Pulmonary artery endothelial cell (primary cell): ENCODE measurements at places on chromosomes 2 and 18.

DNA sequence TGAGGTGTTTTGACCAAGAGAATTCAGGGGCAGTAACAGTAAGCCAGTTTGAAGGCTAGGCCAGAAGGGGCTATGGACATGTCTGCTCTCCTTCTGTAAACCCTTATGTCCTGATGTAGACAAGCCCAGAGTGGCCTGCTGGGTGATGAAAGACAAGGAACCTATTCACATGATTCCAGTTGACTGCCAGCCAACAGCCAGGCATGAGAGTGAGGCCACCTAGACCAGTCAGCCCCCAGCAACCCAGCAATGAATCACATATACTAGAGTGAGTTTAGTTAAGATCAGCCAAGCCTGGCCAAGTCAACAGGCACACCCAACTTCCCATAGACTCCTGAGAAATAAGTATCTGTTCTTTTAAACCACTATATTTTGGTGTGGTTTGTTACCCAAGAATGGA lies 1889.7 kb upstream of the CELF4 start:
- DNase-seq: peak; percentile 50

- no peak for DNase-seq
These were observed 383.5 kb upstream of the LYPD1 start for GRCh38 chr2:133053541-133053940.

DNA sequence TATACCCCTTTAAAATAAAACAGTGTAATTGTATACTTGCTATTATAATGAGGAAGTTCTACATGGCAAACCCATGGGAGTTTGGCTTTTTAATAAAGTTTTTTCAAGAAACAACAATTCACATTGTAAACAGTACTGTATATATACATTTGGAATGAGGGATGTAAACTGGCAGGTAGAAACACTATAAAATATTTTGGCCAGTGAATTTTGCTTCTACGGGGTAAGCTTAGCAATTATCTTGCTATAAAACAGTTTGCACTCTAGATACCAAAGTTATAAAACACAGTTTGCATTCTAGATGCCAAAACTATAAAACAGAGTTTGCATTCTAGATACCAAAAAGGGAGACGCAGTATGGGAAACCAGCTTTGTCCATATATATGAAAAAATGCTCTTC lies 16.6 kb downstream of the THUMPD2 start:
- no peak for DNase-seq

DNA sequence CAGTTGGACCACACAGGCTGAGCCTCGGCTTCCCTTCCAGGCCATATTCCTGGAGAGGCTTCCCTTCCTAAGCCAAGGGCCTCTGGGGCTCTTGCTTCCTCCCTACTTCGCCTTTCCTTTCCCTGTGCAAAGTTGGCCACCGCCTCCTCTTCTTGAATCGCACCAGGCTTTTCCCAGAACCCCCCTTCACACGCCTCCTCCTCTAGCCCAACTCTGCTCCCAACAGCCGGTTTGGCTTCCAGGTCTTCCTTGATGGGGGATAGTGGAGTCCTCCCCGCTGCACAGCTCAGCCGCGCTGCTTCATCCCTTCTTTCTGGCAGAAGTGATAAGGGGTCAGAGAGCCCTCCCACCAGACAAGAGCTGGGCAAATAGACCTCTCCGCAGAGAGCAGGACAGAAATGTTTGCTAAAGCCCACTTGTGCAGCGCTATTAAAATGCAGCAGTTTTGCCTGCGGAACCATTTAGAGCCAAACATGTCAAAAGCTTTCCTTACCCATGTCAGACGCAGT lies 56.4 kb downstream of the SNORC start:
- DNase-seq: no peak

- DNase-seq: no peak
These were observed 113.4 kb downstream of the MC4R start for GRCh38 chr18:60259052-60259681.

DNA sequence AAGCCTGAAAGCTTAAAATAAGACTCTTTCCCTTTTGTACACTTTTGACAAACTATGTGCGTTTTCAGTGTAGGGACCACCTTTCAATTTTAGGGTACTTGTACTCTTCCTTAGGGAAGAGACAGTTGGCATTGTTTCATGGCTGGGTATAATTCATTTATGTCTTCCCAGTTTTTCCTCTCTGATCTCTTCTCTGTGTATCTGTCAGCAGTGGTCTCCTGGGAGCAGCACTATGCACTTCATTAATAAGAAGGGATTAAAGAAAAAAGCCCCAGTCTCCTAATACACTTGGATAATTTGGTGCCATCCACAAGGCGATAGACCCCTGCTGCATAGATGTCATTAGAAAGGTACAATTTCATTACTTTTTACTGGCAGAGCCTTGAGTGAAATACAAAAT lies 12.1 kb downstream of the AQP4 start:
- no peak for DNase-seq

DNA sequence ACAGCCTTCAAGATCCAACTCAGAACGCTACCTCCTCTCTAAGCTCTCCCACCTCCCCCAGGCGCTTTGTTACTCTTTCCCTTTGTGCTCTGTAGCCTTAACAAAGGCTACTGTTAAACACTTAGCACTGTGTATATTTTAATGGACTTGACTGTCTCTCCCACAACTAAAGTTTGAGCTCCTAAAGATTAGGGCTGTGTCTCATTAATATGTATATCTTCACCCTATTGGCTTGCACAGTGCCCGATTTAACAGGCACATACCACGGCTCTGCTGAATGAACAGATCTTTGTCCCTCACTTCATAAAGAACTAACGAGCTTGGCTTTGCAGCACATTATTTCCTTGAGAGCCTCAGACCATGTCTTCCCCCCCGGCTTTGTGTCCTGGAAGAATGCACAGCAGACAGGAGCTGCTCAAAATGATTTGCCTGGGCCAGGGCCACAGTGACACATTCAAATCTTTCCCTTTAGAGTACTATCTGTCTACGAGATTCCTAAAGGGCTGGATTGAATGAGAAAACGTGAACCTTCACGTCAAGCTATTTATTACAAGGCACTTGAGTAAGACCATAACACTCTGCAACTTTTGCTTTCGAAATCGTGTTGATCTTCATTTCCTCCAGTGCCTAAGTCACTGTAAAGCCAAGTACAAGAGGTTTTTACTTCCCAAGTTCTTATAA lies 22.1 kb downstream of the ABHD3 start:
- no peak for DNase-seq

GRCh38 chr2:20595439-20596192 lies 55.3 kb downstream of the HS1BP3 start:
- DNase-seq: no peak

- no peak for DNase-seq
These were observed 118.1 kb upstream of the SLC39A10 start for GRCh38 chr2:195538937-195539336.

- no peak for DNase-seq
These were observed 9.6 kb upstream of the MMADHC start for GRCh38 chr2:149597050-149597667.

DNA sequence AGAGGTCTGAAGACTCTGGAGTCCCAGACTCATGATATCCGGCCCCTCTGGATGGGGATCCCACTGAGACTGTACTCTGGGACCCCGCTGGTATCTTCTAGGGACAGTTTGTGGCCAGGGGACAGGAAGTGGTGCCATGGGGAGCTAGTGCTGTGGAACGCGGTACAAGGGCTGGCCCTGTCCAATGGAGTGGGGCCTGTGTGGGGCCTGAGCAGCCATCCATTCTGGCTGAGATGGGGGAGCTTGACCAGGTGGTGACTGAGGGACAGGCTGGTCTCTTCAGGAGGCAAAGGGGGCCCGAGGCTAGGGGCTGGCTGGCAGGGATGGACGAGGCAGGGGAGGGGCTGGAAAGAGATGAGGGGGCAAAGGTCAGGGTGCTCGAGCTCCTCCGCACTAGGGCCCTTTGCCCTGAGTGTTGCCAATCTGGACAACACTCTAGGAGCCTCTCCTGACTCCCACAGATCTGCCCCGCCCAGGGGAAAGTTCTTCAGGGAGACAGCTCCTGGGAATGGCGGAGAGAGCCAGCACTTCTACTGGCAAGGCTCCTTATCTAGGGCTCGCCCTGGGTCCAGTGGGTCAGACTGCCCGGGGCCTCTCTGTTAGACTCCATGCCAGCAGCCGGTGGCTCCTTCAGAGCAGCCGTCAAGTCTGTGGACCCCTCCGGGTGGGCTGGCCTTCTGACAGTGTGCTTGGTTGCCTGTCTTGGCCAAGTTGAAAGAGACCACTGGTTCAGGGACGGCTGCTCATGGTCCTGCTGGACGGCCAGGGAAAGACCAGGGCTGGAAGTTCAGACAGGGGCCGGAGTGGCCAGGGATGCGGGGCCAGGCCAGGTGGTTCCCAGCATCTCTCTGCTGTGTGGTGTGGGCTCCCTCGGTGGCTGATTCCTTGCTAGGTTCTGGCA lies 12.3 kb downstream of the MALL start:
- DNase-seq: no peak

- DNase-seq: no peak
These were observed 293.2 kb downstream of the ALK start for GRCh38 chr2:29628108-29628745.

- DNase-seq: no peak
These were observed 106.4 kb upstream of the SERTAD2 start for GRCh38 chr2:64760128-64760527.

DNA sequence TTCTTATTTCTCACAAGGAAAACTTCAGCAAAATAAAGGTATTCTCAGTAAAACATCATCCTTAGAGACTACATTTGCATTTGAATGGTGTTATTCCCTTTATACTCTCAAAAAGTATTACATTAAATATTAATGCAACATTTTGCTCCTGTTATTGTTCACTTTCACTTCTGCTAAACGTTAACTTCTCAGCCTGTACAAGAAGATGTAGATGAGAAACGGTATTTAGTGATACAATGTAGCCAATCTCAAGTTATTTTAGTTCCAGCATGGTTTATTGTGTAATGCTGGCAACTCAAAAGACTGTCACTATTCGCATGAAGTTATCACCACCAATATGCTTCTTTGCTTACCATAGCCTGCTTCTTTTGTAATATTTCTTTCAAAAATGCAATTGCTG lies 514.1 kb downstream of the CPS1 start:
- DNase-seq: no peak

- DNase-seq: no peak
These were observed 46.7 kb upstream of the BARD1 start for GRCh38 chr2:214856137-214856536.

- no peak for DNase-seq
These were observed 239.0 kb downstream of the ZNF521 start for GRCh38 chr18:25112821-25113434.
